ENCODE measurements at places on chromosomes 2 and 18.

- no peak for DNase-seq
Measured at GRCh38 chr2:207869784-207870778, 100.4 kb upstream of the FZD5 start.

- no peak for DNase-seq
Measured at GRCh38 chr18:74264303-74265020, 27.3 kb downstream of the CYB5A start.

DNA sequence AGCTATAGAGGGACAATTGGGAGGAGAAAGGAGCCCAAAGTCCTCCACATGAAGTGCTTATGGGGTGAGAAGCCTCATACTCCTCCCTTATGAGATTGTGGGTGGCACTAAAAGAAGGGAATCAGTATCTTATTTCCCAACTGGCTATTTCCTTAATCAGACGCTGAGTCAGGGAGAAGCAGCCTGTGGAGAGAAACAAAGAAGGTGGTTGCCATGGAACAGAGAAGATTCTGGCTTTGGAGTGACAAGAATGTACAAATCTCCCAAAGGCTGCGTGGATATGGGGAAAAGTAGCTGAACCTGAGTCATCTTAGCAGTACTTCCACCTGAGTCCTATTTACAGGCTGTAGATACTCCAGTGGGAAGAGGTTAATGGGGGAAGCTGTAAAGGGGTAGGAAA lies 115.8 kb upstream of the CWC22 start:
- DNase-seq: no peak

DNA sequence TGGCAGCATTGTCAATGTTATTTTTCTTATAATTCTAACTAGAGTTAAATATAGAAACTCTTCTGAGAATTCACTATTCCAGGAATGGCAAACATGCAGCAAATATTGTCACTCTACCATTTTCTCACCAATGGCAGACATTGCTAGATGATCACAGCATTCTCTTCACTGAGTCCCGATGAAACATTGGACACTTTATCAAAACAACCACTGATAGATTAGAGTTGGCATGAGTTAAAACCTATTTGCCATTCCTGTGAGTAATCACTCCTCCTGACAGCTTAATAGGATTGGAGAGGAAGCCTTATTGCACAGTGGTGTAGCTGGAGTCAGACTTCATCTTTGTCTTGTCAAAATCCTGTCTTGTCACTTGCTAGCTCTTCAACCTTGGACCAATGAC lies 163.9 kb upstream of the THUMPD2 start:
- DNase-seq: no peak
